Gastrocnemius medialis (tissue), 4 donors: ENCODE measurements at places on chromosomes 7 and 10.

GRCh38 chr7:2894118-2894940 is 50.2 kb upstream of the GNA12 start:
- H3K27me3 ChIP-seq = peaks cover 24% of the 10 kb centered on the region
- no peak overlapping the region for H3K27ac ChIP-seq
- no peak overlapping the region for H3K4me3 ChIP-seq
- H3K4me1 ChIP-seq = no peaks in the 10 kb centered on the region
- no peak for DNase-seq
- H3K36me3 ChIP-seq = no peaks in the 10 kb centered on the region

GRCh38 chr10:92553959-92554358 is 19.9 kb downstream of the IDE start:
- no peaks in the 10 kb centered on the region for H3K4me1 ChIP-seq
- no peaks in the 10 kb centered on the region for H3K36me3 ChIP-seq
- H3K27me3 ChIP-seq = no peaks in the 10 kb centered on the region
- DNase-seq = no peak

GRCh38 chr10:68665841-68666240 is 55.2 kb upstream of the CCAR1 start:
- H3K4me1 ChIP-seq = peaks cover 4% of the 10 kb centered on the region
- H3K27me3 ChIP-seq = no peaks in the 10 kb centered on the region
- no peak overlapping the region for H3K27ac ChIP-seq
- no peak overlapping the region for H3K4me3 ChIP-seq

GRCh38 chr10:113683300-113683699 is 3.6 kb downstream of the CASP7 start:
- no peak for DNase-seq
- H3K27ac ChIP-seq = no peak overlapping the region
- peaks cover 16% of the 10 kb centered on the region for H3K4me1 ChIP-seq

DNA sequence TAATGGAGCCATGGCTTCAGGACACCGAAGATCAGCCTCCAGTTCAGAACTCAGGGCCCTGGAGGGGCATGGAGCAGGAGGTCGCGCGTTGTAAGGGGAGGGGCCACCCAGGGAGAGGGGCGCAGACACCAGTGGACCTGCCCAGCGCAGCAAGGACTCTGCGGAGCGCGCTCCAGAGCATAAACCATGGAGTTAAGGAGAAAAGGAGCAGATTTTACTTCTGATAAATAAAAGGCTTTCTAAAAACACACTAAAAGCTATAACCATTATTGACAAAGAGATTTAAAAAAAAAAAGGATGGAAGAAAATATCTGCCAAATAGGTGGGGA is 10.5 kb downstream of the CALY start:
- H3K27ac ChIP-seq = no peak overlapping the region
- no peak for DNase-seq
- H3K4me3 ChIP-seq = peak overlapping the region; percentile 44
- H3K36me3 ChIP-seq = no peaks in the 10 kb centered on the region

DNA sequence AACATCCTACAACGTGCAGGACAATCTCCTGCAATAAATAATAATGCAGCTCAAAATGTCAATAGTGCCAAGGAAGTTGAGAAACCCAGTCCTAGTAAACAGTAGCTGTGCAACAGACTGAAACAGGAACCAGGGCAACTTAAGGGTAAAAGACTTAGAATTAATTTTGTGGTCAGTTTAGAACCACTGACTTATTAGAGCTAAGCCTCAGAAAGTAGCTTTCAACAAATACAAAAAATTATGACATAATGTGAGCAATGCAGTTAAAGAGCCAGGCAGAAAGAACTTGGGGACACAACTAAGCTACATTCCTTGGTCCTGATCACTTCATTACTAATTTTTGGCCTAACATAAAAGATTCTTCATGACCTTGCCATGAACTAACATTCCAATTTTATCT is 195.4 kb downstream of the MACC1 start:
- no peaks in the 10 kb centered on the region for H3K36me3 ChIP-seq
- no peak for DNase-seq
- H3K27ac ChIP-seq = no peak overlapping the region
- no peaks in the 10 kb centered on the region for H3K27me3 ChIP-seq
- H3K4me3 ChIP-seq = no peak overlapping the region
